ENCODE measurements at places on chromosomes 1 and 21. TPM values are rescaled to one million over a fixed set of nuclear protein-coding genes. Genes with fewer than 3 reads are reported as not detected.

Gene IFNLR1
- 0.26 TPM for total RNA-seq

Gene LCE2A
- total RNA-seq: not detected

Gene OR13G1
- not detected for total RNA-seq

Gene CEP104
- total RNA-seq: 22.7 TPM

Gene ANXA9
- not detected for total RNA-seq

Gene DIRAS3
- total RNA-seq: 6.3 TPM
